Fibroblast of the aortic adventitia (primary cell): ENCODE measurements at places on chromosomes 3 and 15.

- DNase-seq: peak; percentile 75
Observed at GRCh38 chr3:169133178-169134161, 530.0 kb downstream of the MECOM start.

DNA sequence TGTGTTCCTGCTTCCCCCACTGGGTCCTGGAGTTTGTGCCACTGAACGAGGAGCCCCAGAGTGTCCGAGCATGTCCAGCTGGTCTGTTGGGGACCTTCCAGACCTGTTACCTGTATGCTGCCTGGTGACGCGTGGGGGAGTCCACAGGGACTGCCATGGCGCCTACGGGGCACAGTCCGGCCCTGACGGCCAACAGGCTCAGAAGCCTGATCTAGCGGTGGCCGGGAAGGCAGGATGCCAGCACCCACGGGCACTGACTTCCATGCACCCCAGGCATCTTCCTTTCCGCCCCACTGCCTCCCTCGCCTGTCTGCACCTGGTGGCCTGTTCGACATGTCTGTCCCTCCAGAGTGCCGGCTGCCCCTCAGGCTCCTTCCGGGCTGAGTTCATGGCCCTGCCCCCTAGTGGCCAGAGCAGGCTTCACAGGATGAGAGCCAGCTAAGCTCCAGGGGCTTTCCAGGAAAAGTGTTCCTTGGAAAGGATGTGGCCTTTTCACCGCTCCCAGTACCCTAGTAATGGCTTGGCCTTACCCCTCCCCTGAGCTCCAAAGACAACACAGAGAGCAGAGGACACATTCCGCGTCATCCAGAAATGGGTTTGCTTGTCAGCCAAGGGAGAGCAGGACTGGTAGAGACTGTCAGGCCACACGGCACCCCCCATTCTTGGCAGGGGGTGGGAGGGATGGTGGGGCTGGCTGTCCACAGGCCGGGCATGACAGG, 35.7 kb downstream of the NGRN start:
- DNase-seq: peak; percentile 33

DNA sequence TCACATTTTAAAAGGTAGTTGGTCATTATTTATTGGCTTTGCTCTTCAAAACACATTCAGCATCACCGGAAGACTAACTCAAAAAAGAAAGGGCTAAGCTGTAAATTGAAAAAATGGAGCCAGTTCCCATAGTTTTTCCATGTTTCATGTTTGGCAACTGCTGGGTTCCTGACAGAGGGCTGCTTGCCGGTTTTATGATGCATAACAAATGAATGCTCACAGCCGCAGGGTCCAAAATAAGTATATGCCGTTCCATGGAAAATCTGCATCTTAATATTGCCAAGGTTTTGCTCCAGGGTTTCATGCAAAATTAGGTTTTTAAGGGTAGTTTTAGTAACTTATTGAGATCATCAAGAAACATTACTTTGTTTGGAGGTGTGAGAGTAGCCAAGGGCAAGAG, 15.8 kb downstream of the SLC12A1 start:
- DNase-seq: peak; percentile 55

DNA sequence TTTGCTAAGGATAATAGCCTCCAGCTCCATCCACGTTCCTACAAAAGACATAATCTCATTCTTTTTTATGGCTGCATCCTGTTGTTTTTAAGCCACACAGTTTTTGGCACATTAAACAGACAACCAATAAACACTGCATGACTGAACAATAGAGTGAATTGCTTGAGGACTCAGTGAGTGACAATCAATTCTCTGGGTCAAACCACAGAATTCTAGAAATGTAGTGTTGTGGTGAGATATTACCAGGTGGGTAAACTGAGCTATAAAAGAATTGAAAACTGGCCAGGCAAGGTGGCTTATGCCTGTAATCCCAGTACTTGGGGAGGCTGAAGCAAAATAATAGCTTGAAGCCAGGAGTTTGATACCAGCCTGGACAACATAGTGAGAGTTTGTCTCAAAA, 154.7 kb upstream of the CADPS start:
- DNase-seq: no peak

DNA sequence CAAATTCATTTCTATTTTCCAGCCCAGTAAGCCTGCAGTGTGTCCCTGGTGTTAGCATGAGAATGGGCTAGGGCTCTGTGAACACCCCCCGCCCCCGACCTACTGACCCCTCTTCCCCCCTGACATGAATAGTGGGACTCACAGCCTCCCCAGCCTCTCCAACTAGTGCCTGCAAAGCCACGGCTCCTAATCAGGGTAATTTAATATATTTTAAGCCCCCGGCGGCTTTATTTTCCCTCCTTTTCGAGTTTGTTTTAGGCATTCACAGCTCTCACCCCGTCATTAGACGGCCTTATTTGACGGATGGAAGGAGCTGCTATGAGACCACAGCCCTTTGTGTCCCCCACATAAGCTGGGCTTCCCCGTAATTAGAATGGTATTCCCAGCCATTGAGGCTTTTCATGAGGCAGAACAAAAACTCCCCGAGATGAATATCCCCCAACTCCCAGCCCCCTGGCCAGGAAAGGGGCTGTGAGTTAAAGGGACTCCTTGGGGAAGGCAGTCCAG, 78.3 kb upstream of the POLG start:
- no peak for DNase-seq

GRCh38 chr3:18100121-18100520, 325.0 kb downstream of the SATB1 start:
- DNase-seq: peak; percentile 50

- DNase-seq: no peak
Observed at GRCh38 chr15:26504009-26504408, 268.9 kb downstream of the GABRB3 start.

DNA sequence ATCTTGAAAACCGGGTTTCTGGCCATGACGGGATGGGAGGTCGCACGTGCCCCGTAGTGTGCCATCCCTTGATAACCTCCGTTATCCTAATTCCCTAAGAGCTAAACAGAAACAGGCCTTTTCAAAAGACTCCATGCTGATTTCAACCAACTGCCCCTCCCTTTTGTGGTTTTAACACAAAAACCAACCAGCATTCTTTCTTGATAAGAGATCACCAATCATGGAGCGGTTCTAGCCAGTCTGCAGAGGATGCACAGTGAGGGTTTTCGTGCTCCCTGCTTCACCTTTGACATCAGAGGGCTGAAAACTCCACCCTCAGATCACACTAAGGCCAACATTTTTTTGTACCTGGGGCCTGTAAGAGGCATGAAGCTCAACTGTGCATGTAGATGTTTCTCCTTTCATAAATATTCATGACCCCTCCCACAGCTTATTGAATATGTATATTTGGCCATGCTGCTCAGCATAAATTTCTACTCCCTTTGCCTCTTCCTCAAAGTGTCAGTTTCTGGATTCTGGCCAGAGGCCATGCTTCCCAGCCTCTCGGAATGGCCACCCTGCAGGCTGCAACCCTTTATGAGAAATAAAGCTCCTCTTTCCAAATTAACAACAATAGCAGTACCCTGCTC, 41.3 kb downstream of the FAM3D start:
- no peak for DNase-seq

- DNase-seq: peak; percentile 25
Observed at GRCh38 chr15:98000249-98001203, 40.0 kb downstream of the ARRDC4 start.

DNA sequence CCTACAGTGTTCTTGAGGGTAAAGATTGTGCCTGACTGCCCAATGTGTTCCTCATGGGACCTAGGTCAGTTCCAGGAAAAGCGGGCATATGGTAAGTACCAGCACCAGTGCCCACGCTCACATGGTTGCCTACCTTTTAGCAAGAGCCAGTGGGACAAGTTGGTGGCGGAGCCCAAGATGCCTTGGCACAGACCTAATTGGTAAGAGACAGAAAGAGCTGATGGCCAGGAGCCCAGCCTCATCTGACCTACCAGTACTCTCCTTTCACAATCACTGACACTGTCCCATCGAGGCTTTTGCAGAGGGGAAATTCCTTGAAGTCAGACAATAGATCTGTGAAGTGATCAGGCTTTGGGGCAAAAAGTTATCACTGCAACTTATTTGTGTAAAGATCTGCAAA, 98.4 kb upstream of the BCL6 start:
- no peak for DNase-seq

- DNase-seq: no peak
Observed at GRCh38 chr3:5465183-5465582, 277.7 kb downstream of the EDEM1 start.

- no peak for DNase-seq
Observed at GRCh38 chr3:77271711-77272110, 231.8 kb downstream of the ROBO2 start.

DNA sequence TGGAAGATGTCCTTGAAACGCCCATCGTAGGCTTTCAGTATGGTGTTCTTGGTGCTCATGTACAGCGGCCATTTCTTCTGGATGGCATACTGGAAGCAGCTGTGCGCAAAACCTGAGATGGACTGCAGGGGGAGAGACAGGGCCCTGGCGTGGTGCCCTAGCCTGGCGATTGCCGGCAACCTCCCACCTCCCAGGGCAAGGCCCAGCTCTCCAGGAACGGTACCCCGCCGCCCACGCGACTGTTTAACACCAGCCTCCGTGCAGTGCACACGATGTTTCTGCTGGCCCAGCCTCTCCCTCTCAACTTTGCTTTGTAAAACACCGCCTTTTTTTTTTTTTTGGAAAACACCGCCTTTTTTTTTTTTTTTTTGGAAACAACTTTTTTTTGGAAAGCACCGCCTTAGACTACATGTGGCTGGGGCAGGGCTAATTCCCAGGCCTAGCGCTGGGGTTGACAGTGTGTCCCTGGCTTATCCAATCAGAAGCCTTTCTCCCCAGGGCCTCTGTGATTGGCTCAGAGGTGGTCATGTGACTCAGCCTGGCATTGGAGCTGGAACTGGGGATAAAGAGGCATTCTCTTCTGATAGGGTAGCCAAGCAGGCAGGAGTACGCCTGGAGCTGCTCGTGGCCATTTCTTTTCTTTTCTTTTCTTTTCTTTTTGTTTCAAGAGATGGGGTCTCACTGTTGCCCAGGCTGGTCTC, 14.7 kb downstream of the IDH2 start:
- DNase-seq: peak; percentile 16
